Activated naive CD8-positive, alpha-beta T cell treated with anti-CD3 and anti-CD28 coated beads, Interleukin-2, amount 10 ng/mL, durations not matched to agents 7 days and 5 days (primary cell): ENCODE measurements at places on chromosomes 3 and 15. TPM values are rescaled to one million over a fixed set of nuclear protein-coding genes. Genes with fewer than 3 reads are reported as not detected.

NRROS gene
- 17.0 TPM for total RNA-seq

DNA sequence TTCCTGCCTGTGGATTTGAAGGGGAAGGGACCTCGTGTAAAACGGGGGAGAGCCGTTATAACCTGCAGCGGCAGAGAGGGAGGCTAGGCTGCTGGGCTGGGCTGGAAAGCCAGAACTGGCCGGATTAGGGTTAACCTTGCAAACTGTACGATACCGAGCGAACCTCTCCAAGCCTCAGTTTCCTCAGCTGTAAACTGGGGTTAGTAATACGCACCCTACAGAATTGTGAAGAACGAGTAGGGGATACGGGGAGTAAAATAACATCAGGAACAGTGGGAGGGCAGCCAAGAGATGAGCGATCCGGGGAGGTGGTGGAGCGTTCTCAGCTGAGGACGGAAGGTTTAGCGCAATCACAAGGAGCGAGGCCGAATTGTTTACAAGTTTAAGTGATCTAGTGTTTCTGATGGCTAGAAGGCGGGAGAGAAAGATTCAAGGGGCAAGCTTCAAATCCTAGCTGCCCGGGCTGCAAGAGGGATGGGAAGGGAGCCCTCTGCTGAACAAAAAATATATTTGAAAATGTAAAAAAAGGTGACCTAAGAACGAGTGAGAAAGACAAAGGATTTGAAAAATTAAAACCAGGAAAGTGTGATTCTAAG lies 768 bp upstream of the SEMA5B start:
- H3K4me3 ChIP-seq = peak overlapping the region; percentile 83
- H3K27ac ChIP-seq = no peak overlapping the region
- H3K36me3 ChIP-seq = peaks cover 3% of the 10 kb centered on the region
- peaks cover 62% of the 10 kb centered on the region for H3K27me3 ChIP-seq
- peaks cover 11% of the 10 kb centered on the region for H3K4me1 ChIP-seq

ARRDC4 gene
- total RNA-seq = 0.94 TPM

GLDN gene
- total RNA-seq = not detected

LRRK1 gene
- 0.48 TPM for total RNA-seq

FAIM gene
- total RNA-seq = 2.7 TPM

BTLA gene
- 29.8 TPM for total RNA-seq

- H3K27ac ChIP-seq = no peak overlapping the region
- H3K4me3 ChIP-seq = no peak overlapping the region
- no peaks in the 10 kb centered on the region for H3K27me3 ChIP-seq
- H3K4me1 ChIP-seq = no peaks in the 10 kb centered on the region
- no peak for DNase-seq
These were observed 440.8 kb downstream of the PYDC2 start for GRCh38 chr3:191901741-191902140.

GRCh38 chr3:114565216-114565615 lies 271.4 kb downstream of the TIGIT start:
- no peak for DNase-seq
- peaks cover 15% of the 10 kb centered on the region for H3K4me1 ChIP-seq
- no peak overlapping the region for H3K27ac ChIP-seq

DNA sequence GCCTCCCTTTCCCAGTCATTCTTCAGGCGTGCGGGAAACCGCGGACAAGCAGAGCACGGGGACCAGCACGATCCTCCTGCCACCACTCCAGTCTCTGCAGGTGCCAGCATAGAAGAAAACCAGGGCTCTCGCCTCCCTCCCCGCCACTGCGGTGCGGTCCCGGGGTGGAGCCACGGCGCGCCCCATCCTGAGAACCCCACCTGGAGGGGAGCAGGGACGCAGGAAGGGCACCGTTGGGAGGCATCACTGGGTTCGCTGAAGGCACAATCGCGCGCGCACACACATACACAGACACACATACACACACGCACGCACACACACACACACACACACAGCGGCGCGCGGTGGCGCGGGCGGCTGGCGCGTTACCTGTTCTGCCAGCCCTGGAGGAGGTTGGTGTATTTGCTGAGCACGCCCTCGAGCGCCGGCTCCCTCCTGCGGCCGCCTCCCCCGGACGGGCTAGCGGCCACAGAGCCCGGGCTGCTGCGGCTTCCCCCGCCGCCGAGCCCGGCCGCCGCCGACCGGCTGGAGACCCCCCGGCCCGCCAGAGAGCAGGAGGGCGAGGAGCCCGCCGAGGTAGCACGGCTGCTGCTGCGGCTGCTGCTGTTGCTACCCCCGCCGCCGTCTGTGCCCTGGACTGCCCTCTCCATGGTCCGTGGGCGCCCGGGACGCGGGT lies 394 bp downstream of the OSBPL10 start:
- H3K4me1 ChIP-seq = peaks cover 10% of the 10 kb centered on the region
- peaks cover 42% of the 10 kb centered on the region for H3K27me3 ChIP-seq
- H3K27ac ChIP-seq = no peak overlapping the region
- peak overlapping the region; percentile 80 for H3K4me3 ChIP-seq

SEMA3F gene
- total RNA-seq = not detected

DNA sequence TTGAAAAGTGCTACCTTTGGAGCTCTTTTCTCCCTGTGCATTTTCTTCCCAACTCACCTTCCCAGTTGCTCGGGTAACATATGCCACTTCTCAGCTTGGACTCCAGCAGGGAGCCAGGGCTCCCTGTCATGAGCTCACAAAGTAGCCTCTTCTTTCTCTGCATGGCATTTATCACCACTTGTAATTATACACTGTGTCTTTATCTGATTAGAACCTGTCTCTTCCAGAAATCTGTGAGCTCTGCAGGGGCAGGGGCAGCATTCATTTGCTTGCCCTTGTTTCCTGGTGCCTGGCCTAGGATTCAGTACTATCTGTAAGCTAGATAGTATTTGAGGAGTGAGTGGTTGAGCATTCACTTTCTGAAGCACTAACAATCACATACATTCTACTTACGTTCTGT lies 100.9 kb downstream of the CLSTN2 start:
- peaks cover 5% of the 10 kb centered on the region for H3K27me3 ChIP-seq
- DNase-seq = no peak
- H3K4me1 ChIP-seq = no peaks in the 10 kb centered on the region
- H3K27ac ChIP-seq = no peak overlapping the region
- no peaks in the 10 kb centered on the region for H3K36me3 ChIP-seq

DNA sequence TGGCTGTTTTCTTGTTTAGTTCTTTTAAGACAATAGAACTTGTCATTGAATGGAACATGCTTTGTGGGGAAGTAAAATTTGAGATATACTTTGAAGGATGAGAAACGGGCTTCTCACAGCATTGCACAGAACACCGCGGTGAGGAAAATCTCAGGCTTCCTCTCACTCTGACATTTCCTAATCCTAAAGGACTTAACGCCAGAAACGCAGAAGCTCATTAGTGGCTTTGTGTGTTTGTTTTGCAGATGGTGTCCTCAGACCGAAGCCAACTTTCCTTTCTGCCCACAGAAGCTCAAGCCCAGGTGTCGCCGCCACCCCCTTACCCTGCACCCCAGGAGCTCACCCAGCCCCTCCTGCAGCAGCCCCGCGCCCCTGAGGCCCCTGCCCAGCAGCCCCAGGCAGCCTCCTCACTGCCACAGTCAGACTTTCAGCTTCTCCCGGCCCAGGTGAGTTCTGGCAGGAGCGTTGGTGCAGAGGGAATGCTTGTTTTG lies 78.9 kb upstream of the BLM start:
- H3K4me1 ChIP-seq = peaks cover 4% of the 10 kb centered on the region
- no peak overlapping the region for H3K4me3 ChIP-seq
- peak; percentile 21 for DNase-seq
- no peaks in the 10 kb centered on the region for H3K27me3 ChIP-seq

- no peak overlapping the region for H3K27ac ChIP-seq
- H3K4me1 ChIP-seq = no peaks in the 10 kb centered on the region
- peaks cover 7% of the 10 kb centered on the region for H3K27me3 ChIP-seq
- no peak overlapping the region for H3K4me3 ChIP-seq
These were observed 90.1 kb downstream of the FBN1 start for GRCh38 chr15:48555241-48555881.

DNA sequence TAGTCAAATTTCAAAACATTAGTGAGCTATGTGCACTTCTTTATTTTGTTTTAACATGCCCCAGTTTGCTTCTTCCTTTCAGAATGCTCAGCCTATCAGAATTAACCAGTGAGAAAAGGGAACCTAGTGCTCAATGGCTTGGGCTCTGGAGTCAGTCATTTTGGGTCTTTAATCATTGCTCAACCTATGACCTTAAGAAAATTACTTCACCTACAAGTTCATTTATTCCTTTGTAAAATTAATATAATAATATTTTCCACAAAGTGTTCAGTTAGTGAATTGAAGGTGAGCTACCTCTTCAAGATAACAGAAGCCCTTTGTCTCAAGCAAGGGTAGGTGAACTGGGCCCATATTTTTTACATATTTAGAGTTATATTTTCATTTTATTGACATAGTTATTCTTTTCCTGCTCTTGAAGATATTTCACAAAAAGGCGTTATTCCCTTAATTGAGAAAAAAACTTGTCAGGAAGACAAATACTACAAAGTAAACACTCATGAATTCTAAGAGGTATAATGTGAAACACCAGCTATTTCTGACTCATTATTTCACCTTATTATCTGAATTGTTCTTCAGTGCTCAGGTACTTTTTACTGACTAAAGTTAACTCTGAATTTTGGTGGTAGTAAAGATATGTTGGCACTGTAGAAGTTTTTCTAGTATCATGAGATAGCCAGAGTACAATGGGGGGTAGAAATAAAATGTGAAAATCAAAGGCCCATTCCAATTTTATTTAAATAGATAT lies 415.5 kb downstream of the NAALADL2 start:
- H3K27ac ChIP-seq = no peak overlapping the region
- DNase-seq = no peak
- H3K4me1 ChIP-seq = no peaks in the 10 kb centered on the region
- H3K36me3 ChIP-seq = no peaks in the 10 kb centered on the region

- no peaks in the 10 kb centered on the region for H3K27me3 ChIP-seq
- H3K4me3 ChIP-seq = no peak overlapping the region
These were observed 36.8 kb upstream of the TIPARP start for GRCh38 chr3:156637480-156638022.

CHAC1 gene
- 14.1 TPM for total RNA-seq

- no peak overlapping the region for H3K4me3 ChIP-seq
- no peaks in the 10 kb centered on the region for H3K36me3 ChIP-seq
- H3K27me3 ChIP-seq = peaks cover 10% of the 10 kb centered on the region
- no peak for DNase-seq
These were observed 33.1 kb downstream of the RNU5B-1 start for GRCh38 chr15:65337436-65338070.
